T-helper 22 cell (primary cell): ENCODE measurements at places on chromosomes 5 and 9.

GRCh38 chr9:71250581-71250980, 129.2 kb upstream of the TRPM3 start:
- no peak for DNase-seq

DNA sequence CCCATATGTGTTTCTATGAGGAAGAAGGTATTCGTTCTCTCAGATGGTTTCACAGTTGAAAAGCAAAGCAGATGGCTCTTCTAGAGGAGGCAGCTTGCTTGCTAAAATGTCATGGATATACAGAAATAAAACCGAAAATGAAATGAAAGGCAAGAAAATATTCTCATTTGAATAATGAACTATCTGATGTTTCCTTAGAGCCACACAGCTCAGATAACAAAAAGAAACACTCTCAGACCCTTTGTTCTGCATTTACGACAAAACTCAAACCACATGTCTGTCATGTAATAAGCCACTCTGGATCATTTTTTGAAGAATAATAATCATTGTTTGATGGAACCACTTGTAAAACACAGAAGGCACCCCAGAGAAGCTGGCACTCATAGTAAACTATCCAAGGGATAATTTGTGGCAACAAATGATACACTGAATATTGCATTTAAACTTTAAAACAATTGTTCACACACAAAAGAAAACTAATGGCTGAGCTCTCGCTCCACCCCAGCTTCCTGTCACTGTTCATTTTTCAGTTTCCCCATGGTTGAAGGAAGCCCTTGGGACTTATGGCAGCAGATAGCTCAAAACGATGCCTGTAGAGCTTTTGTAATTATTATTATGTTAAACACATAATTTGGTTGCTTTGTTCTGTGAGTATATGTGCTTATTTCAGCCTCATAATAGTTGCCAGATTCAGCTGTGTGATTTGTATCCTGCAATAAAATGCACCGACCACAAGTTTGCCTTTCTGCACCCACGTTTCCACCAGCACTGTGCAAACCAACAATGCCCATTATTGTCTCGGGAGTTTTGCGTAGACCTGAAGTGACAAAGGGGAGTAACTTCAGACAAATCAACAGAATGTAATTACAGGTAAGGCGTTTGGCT, 256.0 kb downstream of the TMEM167A start:
- no peak for DNase-seq

DNA sequence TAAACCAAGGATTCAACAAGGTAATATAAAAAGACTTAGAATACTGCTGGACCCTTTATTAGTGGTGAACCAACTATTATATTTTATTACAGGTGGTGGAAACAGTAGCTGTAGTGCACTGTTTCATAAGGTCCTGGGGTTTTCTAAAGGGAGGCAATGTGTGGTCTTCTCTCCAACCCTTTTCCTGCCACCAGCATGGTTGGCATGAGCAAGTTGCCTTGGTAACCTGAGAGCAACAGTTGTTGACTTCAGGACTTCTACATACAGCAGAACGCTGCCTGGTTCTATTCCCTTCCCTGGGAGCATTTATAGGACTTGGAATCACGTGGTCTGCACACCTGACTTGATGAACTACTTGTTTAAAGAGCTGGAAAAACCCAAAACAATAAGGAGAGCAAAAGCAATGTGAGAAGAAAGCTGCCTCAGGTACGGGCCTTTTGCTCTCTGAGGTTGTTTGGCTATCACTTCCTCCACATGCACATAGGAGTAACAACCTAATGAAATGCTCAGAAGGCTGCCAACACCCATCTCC, 81.1 kb upstream of the RAI14 start:
- DNase-seq = no peak

DNA sequence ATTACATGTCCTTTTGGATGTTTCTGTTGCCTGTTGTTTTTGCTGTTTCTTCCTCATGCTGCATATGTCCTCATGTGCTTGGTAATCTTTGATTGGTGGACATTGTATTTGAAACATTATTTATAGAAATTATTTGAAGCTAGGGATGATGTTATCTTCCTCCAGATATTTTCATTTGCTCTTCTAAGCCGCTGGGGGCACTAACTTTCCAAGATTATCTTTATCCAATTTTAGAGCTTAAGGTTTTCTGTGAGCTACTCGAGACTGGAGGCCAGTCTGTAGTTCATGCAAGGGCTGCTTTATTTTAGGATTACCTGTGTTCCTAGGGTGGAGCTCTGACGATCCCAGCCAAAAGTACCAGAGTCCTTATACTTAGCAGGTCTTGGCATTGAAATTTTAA, 40.9 kb downstream of the STX17 start:
- DNase-seq = no peak

DNA sequence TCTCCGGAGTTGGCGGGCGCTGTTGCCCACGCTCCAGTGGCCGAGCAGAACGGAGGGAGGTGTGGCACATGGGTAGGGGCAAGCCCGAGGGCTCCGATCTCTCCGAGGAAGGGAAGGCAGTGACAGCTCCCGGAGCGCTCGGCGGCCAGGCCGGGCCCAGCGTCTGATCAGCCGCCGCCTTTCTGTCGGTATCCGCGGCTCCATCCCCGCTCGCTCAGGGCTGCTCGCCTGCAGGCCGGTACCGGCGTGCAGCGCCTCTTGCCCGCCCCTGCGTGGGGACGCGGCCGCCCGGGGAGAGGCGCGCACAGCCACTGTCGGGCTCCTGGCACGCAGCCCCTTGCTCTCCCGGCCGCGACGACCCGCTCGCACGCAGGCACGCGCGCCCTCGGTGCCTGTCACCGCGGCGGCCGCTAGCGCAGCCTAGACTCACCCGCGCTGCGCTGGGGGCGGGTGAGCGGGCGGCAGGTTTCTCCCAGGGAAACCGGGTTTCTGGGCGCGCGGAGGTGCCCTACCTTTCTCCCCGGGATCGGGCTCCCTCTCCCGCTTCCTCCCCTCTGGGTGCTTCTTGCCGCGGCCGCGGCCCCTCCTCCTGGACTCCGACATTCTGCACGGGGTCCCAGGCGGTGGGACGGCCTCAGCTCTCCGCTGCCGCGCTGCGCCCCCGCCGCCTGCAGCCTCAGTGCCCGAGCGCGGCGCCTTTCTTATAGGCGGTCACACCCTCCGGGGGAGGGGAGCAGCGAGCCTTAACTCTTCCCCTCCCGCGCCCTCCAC, 108.4 kb downstream of the PSD2 start:
- DNase-seq = no peak

- DNase-seq = no peak
Observed at GRCh38 chr9:113769412-113769811, 106.7 kb upstream of the ZNF618 start.

GRCh38 chr5:84242286-84242685, 142.4 kb downstream of the EDIL3 start:
- no peak for DNase-seq

DNA sequence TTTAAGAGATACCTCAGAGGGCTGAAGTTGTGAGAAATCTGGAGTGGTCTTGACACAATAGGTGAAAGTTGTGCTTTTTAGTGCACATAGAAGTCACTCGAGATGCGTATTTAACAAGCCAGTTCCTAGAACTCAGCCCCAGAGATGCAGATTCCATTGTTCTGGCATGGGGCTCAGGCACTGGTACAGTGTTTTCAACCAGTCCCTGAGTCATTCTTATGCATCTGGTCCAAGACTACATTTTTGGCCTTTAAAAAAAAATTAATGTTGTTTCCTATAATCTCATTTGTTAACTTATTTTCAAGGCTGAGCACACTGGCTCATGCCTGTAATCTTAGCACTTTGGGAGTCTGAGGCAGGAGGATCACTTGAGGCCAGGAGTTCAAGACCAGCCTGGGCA, 29.6 kb downstream of the PTTG1 start:
- no peak for DNase-seq

DNA sequence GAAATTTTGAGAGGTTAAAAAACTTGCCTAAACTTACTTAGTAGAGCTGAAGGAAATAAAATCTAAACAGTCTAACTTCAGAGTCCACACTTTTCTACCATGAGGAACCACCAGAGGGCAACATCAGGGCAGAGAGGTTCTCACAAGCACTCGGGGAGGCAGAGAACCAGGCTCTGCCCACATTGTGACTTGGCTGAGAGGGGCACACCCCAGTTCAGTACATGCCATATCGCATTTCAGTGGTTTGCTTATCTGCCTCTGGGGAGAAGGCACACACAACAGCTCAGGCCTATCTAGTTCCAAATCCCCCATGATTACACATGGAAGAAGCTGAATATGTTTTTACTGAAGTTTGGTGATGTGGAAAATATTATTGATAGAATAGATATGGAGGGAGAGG, 49.2 kb downstream of the EQTN start:
- DNase-seq = no peak

- no peak for DNase-seq
Observed at GRCh38 chr5:155295111-155295510, 281.6 kb downstream of the KIF4B start.

GRCh38 chr5:74655716-74656115, 15.2 kb upstream of the ENC1 start:
- DNase-seq = no peak

DNA sequence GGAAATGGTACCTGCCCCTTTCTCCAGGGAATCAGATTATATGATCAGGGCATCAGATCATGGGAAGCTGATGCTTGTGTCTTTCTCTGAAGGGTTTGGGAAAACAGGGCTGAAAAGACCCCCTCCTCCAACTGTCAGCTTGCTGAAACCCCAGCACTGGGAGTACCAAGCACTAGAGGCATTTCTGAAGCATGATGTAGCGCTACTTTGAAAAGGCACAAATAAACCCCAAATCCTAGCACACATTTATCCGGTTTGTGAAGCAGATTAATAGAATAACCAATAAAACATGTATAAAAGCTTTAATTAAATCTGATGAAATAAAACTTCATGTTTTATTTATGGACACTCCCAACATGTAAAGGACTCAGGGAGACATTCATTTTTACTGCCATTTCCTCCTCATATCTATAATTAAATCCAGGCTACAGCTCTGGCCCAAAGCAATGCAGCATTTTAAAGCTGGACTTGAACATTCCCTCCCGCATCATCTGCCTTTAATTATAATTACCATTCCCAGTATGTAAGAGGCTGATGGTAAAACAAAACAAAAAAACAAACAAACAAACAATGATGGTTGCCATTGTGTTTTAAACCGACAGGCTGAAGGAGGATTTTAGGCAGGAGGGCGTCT, 298.2 kb upstream of the RFX3 start:
- no peak for DNase-seq

DNA sequence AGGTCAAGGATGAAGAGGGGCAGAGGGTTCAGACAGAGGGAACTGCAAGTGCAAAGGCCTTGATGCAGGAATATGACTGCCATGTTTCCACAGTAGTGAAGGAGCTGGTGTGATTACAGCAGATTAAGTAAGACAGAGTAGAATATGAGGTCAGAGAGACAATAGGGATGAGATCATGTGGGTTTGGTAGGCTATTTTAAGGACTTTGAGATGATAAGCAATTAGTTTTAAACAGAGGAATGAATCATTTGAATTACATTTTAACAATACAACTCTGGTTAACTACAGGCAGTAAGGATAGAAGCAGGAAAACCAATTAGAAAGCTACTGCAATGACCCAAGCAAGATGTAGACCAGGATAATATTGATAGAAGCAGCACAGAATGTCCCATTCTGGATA, 7.7 kb downstream of the CENPK start:
- DNase-seq = no peak
